ENCODE measurements at places on chromosomes 13 and 19.
A peak's percentile ranks its signal among the peaks of the same experiment; 100 is the strongest.

DNA sequence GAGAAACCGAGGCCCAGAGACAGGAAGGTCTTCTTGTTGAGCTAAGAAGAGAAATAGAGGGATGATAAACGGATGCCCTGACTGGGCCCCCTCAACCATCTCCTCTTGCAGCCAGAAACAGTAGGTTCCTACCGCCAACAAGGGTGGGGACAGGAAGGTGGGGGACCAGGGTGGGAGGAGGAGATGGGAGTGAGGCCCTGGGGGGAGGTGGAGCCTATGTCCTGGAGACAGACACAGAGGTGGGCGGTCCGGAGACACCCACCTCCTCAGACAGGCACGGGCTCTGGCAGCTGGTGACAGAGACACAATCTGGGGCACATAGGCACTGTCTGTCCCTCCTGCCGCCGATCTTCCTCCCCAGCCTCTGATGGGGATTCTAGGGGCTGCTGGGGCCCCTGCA, 16.9 kb downstream of the GADD45B start:
- DNase-seq, result no peak

DNA sequence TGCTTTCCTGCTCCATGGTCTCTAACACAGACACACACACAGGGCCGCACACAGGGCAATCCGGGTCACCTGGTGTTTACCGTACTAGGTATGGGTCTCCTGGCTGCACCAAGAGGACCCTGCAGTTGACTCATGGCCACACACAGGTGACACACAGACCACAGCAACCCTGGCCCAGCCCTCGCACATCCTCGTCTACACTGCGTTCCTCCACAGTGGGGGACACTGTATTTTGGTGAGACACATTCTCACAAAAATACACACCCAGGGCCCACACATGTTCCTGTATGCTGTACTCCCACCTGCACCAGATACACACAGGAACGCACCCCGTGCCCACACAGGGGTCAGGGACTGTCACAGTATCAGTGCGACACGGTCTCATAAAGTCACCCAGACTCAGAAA, 12.8 kb downstream of the PDE4A start:
- DNase-seq, result no peak

DNA sequence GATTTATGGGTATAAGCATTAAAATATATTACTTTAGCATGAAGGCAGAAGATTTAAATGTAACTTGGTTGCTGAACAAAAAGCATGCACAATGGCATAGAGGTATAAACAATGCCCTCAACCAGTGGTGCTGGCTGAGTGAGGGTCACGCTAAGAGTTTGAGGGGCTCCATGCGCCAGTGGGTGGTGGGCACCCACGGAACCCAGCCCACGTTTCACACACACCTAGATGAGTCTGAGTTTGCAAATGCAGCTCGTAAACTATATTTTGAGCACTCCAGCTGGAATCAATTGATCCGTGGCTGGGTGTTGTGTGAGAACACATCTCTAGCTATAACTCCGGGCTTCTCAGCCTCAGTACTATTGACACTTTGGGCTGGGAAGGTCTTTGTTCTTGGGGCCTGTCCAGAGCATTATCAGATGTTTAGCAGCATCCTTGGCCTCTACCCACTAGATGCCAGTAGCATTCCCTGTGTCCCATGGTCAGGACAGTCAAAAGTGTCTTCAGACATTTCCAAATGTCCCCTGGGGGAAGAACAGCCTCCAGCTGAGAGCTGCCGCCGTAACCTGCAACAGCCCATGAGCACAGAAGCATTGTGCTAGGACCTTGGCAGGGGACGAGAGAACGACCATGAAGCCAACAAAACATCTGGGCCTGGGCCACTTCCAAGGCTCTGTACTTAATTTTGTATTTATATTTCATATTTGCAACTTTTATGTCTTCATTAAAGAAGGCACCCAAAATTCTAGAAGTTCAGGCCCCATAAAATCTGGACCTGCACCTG, 108.1 kb upstream of the SOX1 start:
- DNase-seq, result no peak

DNA sequence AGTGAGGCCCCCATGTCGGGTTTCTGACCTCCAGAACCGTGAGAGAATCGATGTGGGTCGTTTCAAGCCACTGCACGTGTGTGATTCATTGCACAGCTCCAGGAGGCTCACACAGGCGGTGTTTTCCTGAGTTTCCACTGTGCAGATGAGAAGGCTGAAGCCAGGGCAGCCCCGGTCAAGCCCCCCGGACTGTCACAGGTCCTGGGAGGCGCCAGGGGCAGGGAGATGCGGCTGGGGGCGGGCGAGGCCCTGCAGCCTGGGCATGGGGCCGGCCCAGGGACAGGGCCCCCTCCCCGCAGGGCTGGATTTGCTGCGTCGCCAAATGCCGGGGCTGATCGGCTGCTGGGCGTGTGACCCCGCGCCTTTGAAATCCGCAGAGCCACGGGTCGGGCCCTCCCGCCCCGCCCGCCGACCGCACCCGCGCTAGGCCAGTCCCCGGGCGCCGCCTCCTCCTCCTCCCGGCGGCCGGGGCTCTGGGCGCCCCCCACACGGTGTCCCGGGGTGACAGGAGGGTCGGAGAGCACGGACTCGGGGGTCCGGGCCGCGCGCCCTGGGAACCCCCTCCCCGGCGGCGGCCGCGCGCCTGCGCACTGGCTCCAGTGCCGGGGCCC, 9.9 kb upstream of the MKNK2 start:
- no peak for DNase-seq

- DNase-seq, result no peak
Measured at GRCh38 chr19:45667620-45668341, at the start of gene GIPR. Gene GIPR (plus strand): TSS chr19:45668221. CDS start chr19:45669521, 1,300 bp downstream.

- DNase-seq, result no peak
Measured at GRCh38 chr19:49150944-49151243, 4.3 kb downstream of the HRC start.

- no peak for DNase-seq
Measured at GRCh38 chr13:94318418-94318817, 161.1 kb downstream of the DCT start.

GRCh38 chr13:51815848-51816247, 11.9 kb upstream of the DHRS12 start:
- no peak for DNase-seq

DNA sequence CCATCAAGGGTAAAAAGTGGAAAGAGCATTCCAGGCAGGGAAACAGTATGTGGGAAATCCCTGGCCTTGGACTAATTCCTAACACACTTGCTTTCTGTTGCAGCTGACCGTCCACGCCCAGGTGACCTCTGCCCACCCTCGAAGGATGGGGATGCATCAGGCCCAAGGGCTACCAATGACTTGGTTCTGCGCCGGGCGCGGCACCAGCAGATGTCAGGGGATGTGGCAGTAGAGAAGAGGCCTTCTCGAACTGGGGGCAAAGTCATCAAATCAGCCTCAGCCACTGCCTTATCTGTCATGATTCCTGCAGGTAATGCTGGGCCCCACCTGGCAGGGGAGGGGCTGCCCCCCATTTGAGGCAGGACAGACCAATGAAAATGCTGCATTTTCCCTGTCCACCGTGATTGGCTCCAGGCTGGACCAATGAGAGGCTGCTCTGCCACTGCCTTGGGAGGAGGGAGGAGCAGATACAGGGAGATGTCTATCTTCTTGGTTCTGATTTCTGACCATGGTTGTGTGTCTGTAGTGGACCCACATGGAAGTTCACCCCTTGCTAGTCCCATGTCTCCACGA, 12.6 kb downstream of the DNASE2 start:
- no peak for DNase-seq

- DNase-seq, result peak; percentile 48
Measured at GRCh38 chr19:34480971-34481841, at the start of gene WTIP. Gene WTIP (plus strand): TSS chr19:34481758. CDS start chr19:34481975, 217 bp downstream.

GRCh38 chr13:90492872-90493271, 854.6 kb upstream of the MIR17HG start:
- DNase-seq, result no peak

GRCh38 chr13:87344176-87344575, 327.0 kb upstream of the SLITRK5 start:
- no peak for DNase-seq

DNA sequence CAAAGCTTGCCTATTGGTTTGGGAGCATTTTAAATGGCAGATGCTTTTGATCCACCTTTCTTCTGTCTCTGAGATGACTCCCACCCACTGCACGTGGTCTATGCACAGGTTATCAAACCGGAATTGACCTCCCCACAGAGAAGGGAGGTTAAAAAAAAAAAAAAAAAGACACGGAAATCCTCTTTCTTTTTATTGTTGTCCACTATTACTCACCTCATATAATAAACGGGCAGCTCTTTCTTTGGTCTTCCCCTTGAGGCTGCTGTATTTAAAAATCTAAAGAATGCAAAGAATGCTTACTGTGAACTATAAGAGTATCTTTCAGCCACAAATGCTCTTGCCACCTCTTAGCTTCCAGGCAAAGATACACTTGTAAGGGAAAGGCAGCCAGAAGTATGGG, 329.7 kb downstream of the NDFIP2 start:
- DNase-seq, result peak; percentile 33

DNA sequence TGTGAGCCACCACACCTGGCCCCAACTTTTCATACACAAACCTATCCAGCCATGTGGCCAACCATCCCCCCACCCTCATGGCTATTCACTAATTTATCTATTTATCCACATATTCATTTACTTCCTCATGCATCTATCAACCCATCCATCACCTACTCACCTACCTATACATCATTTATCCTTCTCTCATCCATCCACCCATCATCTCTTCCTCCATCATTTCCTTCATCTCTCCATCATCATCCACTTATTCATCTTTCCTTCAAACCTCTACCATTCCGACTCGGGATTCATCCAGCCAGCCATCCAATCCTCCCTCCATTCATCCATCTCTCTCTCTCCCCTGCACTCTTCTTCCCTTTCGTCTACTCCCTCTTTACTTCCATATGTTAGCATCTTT, 54.6 kb downstream of the RYR1 start:
- DNase-seq, result no peak

- no peak for DNase-seq
Measured at GRCh38 chr13:67854990-67855389, 624.9 kb upstream of the PCDH9 start.

GRCh38 chr13:112651750-112652511, 37.9 kb upstream of the ATP11A start:
- DNase-seq, result no peak

DNA sequence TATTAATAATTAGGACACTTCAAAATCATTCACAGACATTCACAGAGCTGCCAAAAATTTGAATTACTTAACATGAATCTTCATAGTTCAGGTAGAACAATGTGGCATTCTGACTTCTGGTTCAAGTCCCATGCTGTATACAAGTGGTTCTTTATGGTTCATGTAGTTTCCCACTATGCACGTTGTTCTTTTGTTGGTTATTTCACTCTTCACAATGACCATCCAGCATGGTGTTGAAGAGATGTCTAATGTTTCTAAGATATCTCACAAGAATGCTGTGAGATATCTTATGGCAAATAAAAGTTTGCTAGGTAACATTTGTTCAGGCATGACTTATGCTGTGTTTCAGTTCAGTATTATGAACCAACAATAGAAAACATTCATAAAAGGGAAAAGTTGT, 88.2 kb upstream of the SLITRK6 start:
- no peak for DNase-seq

DNA sequence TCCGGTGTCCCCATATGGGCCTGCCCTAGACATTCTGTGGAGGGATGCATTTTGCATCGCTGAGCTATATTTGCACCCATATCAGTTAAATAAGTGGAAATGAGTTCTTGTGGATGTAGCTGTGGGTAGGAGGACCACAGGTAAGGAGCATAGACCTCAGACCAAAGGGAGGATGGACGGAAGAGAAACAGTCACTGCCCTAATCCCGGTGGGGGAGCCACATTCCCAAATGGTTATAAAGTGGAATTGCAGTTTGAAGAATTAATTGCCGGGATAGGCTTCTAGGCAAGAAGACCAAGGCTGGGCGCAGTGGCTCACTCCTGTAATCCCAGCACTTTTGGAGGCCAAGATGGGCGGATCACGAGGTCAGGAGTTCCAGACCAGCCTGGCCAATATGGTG, 1.8 kb downstream of the SDHAF1 start:
- no peak for DNase-seq

Data from GM04503 (cell line).